ENCODE measurements at places on chromosomes 16 and 17. TPM values are rescaled to one million over a fixed set of nuclear protein-coding genes. Genes with fewer than 3 reads are reported as not detected.

The RASL10B gene
- 28.3 TPM for total RNA-seq

The OTOP3 gene
- not detected for total RNA-seq

The POLR3K gene
- 20.9 TPM for total RNA-seq

The TNK1 gene
- total RNA-seq, result not detected

The MT1F gene
- total RNA-seq, result not detected

The NEUROD2 gene
- total RNA-seq, result 0.20 TPM

The MT1M gene
- not detected for total RNA-seq

The MYL4 gene
- total RNA-seq, result 61.9 TPM

The CD68 gene
- 0.18 TPM for total RNA-seq

The GPR179 gene
- total RNA-seq, result not detected

The INO80E gene
- total RNA-seq, result 55.7 TPM

The NPIPB6 gene
- 0.20 TPM for total RNA-seq

The PITPNM3 gene
- 39.7 TPM for total RNA-seq

The MEIOC gene
- total RNA-seq, result not detected

The ETV4 gene
- total RNA-seq, result 70.4 TPM

The C16orf86 gene
- total RNA-seq, result 0.96 TPM

The SYT17 gene
- 10.6 TPM for total RNA-seq

The PRSS8 gene
- total RNA-seq, result not detected

The TOX3 gene
- 18.6 TPM for total RNA-seq

The TAT gene
- total RNA-seq, result not detected

The CBX8 gene
- 11.3 TPM for total RNA-seq

The RANBP10 gene
- 4.9 TPM for total RNA-seq

The ABCC12 gene
- not detected for total RNA-seq

The SBK1 gene
- total RNA-seq, result 0.59 TPM

The SEPTIN1 gene
- 0.45 TPM for total RNA-seq

The GPT2 gene
- 17.2 TPM for total RNA-seq

All from SJCRH30 (cell line).